ENCODE measurements at places on chromosomes 2 and 18.

- no peak for DNase-seq
These were observed 6.7 kb downstream of the GFPT1 start for GRCh38 chr2:69380072-69380917.

GRCh38 chr2:14951569-14952285 is 319.2 kb downstream of the LRATD1 start:
- no peak for DNase-seq

GRCh38 chr2:45908316-45909170 is 257.1 kb downstream of the PRKCE start:
- no peak for DNase-seq

- no peak for DNase-seq
These were observed 107.5 kb upstream of the PELI1 start for GRCh38 chr2:64251497-64252250.

DNA sequence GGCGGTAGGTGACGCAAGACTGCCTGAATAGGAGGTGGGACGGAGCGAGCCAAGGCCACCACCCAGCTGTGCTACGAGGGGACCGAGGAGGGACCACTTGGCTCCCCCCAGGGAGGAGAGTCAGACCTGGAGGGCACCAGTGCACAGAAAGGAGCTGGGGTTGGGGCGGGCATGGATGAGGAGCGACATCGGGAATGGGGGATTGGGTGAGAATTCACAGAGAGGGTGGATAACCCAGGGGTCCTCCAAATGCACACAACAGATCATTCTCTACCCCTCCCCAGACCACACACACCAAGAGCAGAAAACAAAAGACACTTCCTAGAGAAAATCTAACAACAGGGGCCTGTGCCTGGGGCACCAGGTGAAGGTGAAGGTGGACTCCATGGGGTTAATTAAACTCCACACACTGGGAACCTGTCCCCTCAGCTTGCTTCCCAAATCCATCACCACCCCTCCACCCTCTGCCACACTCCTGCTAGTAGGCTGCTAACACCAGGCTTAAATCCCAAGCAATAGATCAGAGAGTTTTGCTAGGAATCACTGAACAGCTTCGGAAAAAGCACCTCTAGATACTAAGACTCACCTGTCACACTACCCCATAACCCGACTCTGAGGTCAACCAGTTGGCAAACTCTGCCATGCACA is 274.6 kb downstream of the EIPR1 start:
- no peak for DNase-seq

GRCh38 chr2:236047886-236048540 is 120.2 kb downstream of the GBX2 start:
- no peak for DNase-seq

GRCh38 chr2:18378020-18378653 is 182.3 kb downstream of the RDH14 start:
- DNase-seq = no peak

GRCh38 chr2:102072741-102073140 is 69.8 kb upstream of the IL1R1 start:
- no peak for DNase-seq

DNA sequence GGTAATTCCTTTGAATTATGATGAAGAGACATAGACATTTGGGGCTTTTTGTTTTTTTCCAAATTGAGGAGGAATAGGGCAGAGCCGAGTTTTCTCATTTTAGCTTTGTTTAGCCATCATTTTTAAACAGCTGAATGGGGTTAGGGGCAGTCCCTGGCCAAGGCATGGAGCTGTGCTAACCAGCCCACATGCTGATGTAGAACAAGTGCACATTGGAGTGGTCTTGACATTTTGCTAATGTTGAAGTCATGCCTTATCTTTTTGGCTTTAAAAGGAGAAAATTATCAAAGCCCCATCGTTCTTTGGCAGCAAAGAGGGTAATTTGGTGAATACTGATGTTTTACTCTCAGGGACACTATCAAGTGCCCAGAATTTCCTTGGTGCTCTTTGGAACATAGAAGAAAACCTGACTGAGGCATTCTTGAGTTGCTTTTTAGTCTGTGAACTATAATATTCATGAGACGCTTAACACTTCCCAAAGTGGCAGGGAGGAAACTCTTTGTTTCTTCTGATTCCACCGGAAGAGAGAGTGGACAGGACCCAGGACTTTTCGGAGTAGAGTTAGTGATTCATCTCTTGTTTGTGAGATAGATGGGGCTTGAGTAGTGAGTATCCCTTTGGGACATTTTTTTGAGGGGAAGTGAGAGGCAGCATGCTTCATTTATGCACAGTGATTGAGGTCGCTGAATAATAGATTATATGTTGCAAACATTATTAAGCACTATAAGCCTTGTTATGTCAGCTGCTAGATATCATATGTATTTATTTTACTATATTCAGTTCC is 45.0 kb downstream of the MTA3 start:
- DNase-seq = no peak

DNA sequence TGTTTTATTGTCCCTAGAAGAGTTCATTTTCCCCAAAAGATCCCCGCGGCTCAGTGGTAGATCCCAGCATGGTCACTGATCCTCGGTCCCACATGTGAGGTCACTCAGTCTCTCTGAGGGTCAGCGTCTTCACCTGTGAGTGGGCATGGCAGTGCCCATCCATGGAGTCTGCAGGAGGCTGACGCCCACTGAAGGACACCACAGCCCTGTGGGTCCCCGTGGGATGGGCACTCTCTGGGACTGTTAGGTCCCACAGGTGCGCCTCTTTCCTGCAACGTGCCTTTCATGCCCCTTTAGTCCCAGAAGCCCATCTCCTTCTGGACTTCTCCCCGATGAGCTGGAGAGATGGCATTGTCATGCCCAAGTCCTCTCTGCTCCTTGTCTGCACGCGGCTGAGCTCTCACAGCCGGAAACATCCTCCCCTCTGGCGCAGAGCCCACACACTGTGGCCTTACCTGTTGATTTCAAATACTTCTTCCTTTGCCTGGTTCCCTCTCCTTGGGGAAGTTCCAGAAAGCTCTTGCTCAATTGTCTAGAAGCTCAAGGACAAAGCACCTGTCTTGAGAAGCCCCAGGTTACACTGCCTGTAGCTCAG is 75.9 kb downstream of the PTGR3 start:
- peak; percentile 38 for DNase-seq

DNA sequence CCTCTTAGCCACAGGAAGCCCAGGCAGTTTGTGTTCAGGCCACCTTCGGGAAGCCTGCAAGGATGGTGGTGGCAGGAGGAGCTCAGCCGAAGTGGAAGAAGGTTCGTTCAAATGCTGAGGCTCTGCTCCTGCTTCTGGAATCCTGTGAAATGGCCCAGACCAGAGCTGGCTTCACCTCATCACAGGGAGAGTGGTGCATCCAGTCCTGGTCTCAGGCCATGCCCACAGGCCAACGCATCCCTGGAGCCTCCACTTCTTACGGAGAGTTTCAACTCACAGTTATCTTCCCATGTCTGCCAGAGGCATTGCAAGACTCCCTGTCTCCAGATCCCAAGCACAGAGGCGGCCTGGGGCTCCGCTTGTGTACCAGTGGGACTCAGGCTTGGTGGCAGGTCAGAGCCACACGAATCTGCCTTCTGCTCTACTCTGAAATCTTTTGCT is 82.3 kb downstream of the NDUFA10 start:
- DNase-seq = no peak

DNA sequence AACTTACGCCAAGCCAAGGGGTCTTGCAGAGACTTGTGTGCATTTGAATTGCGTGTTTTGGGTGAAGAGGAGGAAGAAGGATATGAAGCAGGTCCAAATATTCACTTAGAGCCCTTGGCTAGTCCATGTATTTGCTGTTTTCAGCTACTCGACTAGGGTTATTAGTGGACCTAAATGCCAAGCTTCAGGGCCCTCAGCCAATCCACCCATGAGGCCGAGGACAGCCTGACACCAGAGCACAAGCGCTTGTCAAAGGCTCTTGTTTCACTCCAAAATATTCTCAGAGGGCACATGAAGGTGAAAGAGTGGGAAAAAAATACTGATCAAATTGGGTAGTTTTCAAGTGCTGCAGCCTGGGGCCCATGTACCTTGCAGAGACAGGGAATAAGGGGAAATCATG is 174.8 kb upstream of the ACAA2 start:
- DNase-seq = no peak

- DNase-seq = no peak
These were observed 62.5 kb upstream of the POMC start for GRCh38 chr2:25230948-25231311.

- no peak for DNase-seq
These were observed 3.2 kb downstream of the PTPRN start for GRCh38 chr2:219306047-219306446.

- DNase-seq = peak; percentile 85
These were observed 99.8 kb downstream of the SEPTIN10 start for GRCh38 chr2:109513749-109514588.

GRCh38 chr2:128384956-128385355 is 66.3 kb upstream of the HS6ST1 start:
- DNase-seq = no peak

- DNase-seq = no peak
These were observed 108.4 kb downstream of the IRS1 start for GRCh38 chr2:226691255-226691654.

DNA sequence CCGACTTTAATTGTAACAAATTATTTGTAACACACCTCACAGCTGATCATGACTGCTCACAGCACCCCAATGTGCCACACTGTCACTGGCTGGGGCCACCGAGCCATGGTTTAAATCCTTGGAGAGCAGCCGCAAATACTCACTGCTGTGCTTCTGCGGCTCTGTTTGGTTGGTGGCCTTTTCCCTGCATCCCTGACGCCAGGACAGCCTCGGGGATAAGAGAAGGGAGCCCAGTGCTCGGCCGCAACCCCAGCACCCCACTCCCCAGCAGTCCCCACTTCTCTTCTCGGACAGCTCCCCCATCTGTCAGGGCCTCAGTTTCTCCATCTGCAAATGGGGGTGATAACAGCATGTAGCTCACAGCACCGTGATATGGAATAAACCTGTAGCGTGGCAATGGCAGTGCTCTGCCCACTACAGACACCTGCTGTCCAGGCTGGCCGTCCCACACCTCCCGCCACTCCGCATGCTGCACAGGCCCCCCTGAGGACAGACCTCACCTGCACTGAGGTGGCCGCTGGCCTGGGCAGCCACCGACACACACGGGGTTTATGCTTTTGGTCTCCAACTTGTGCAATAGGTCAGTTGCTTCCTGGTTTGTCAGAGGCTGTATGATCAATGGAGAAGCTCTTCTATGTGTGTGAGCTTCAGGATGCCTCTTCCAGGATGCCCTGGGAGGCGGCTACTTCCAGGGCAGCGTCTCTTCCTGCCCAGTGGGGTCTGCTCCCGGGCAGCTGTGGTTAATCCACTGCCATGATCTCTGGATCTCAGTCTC is 87.1 kb downstream of the NDUFA10 start:
- peak; percentile 61 for DNase-seq

DNA sequence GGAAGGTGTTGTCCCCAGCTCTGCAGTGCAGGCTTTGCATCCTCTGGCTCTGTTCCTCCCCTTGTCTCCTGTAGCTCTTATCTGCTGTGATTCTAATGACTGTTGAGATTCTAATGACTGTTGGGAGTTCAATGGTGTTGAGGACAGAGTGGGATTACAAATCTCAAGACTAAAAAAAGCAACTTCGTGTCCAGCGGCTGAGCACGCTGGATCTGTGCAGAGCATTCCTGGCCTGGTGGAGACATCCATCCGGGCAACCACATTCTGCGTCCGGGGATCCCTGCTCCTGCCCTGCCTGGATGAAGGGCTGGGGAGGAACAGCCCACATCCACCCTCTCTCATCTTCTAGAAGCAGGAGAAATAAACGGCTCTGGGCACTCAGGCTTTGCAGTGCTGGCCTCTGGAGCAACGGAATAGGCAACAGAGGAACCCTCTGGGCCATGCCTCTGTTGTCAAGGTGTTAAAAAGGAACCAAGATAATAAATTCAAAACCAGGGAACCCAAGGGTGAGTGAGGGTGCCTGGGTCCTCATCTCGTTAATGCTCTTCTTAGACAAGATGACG is 106.7 kb upstream of the ASB18 start:
- DNase-seq = no peak

GRCh38 chr2:201116959-201117734 is 1.2 kb downstream of the CFLAR start:
- peak; percentile 87 for DNase-seq

GRCh38 chr2:100606726-100607343 is 44.0 kb downstream of the PDCL3 start:
- DNase-seq = no peak

DNA sequence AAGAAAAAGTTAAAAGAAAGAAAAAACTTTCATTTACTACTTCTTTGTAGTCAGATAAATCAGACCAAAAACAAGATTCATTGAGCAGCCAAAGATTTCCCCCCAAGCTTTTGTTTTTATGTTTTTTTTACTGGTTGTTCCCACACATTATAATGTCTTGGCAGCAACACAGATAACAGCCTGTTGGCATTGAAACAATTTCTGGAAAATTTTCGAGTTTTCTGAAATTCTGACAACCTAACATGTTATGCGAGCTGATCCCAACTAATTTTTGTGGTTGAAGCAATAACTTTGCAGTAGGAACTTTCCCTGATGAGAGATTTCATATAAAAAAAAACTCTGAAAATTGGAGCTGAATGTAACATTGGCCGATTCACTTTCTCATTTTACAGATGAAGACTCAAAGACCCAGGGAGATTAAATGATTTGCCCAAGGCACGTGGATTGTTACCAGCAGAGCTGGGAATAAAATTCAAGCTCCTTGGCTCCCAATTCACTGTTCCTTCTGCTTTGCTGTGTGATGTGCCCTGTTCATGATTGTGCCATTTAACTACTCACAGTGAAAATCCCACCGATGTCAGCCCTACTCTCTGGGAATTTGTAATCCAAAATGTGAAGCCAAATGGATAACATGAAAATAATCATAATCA is 167.5 kb downstream of the GRB14 start:
- DNase-seq = no peak

DNA sequence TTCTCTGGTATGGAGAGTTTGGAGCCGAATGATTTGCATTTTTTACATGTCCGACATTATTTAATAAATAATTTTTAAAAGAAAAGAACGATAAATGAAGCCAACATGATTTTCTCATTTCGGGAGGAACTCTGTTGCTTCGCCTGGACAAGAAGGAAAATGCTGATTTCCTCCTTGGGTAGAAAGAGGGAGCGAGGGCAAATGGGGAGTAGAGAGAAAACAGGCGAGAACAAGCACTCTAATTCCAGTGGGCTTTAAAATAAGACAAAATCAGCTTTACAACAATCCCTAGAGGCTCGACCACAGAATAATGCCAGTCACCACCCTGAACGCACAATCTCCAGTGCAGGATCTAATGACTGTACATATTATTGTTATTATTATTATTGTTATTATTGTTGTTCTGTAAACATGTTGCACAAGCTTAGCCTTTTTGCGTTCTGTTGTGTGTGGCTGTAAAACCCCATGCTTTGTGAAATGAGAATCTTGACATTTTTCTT is 3.7 kb downstream of the DLX1 start:
- no peak for DNase-seq

DNA sequence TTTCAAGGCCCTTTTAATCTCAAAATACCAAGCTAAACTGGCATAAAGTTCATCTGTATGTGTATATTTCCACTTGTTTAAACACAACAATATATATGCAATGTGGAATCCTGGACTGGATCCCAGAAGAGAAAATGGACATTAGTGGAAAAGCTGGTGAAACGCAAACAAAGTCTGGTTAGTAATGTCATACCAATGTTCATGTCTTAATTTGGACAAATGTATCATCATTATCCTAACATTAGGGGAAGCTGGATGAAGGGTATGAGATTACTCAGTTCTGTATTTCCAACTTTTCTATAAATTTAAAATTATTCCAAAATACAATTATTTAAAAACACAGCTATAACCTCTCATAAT is 3.8 kb downstream of the SP3 start:
- no peak for DNase-seq
